ENCODE measurements at places on chromosomes 16 and 17.

GRCh38 chr17:33506889-33507650 is 214.0 kb upstream of the ASIC2 start:
- DNase-seq = no peak

DNA sequence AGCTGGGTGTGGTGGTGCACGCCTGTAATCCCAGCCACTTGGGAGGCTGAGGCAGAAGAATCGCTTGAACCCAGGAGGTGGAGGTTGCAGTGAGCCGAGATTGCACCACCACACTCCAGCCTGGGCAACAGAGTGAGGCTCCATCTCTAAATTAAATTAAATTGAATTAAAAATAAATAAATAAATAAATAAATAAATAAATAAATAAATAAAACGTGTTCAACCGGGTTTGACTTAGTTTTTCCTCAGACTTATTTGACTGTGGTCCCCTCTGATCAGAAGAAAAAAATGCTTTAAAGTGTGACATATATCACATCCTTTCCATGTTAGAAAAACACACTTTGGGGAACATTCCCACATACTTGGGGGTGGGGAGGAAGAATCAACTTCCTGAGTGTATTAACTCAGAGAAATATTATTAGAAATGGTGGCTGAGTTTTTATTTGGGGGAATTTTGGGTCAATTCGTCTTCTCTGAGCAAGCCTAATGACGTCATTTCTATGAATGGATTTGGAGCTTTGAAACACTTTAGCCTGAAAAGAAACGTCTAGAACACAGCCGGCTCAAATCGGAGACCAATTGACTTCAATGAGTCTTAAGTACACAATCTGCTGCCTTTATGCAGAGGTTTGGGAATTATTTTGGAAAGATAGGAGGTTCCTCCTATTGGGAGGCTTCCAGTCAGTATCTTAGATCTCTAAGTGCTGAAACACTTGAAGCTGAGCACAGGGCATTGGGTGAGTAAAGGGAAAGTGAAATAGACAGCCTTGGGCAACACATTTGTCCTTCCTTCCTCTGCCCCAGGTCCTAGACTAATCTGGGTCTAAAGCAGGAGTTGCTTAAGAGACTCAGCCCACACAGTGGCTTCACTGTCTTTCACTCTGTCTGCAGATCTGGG is 132.6 kb downstream of the PITPNC1 start:
- DNase-seq = no peak

GRCh38 chr17:15038656-15039055 is 226.5 kb downstream of the PMP22 start:
- no peak for DNase-seq

DNA sequence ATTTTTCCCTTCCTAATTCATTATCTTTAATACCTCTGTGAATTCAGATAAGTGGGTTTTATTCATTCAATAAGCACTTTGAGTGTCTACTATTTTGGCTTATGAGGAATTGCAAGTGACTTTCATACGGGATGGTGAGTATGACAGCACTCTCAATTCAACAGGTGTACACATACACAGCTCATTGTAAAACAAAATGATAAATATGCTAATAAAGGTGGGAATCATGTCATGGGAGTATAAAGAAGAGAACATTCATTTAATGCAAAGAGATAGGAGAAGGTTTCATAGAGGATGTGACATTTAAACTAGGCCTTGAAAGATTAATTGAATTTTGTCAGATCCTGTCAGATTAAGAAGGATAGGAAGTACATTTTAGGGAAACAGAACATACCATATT is 19.4 kb downstream of the NACA2 start:
- DNase-seq = no peak

GRCh38 chr16:19804538-19805323 is 79.9 kb downstream of the GPRC5B start:
- DNase-seq = no peak

- no peak for DNase-seq
These were observed 723.1 kb downstream of the CDH11 start for GRCh38 chr16:64398793-64399192.

DNA sequence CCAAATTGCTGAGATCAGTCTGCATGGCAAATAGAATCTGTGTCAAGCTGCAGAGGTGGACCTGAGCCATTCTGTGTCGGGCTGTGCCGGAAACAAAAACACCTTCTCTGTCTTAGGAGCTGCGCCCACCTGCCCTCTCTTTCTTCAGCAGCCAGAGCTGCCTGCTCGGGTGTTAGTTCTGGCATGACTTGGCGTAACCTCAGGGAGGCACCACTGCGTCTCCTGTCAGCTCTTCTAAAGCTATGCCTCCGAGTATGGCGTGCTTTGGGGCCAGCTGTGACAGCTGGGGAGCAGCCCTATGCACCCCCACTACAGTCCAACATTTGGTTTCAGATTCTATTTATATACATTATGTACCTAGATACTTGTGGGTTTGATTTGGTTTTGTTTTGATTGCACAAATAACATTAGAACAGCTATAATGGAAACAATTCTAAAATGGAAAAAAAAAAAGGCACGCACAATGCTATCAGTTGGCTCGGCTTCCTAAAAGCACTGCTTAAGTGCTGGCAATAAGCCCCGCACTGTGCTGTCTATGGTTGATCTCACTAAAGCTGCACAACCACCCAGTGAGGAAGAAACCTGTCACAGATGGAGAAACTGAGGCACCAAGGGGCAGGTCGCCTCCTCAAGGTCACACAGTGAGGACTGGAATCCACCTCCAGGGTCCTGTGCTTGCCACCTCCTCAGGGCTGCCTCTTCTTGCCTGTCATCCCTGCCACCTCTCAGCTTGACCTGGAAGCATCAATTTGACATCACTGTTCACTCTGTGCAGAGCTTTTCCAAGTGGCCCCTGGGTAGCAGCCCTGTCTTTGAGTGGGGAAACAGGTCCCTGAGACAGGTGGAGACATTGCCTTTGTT is 18.7 kb upstream of the ADGRG1 start:
- peak; percentile 46 for DNase-seq

All from stimulated activated CD4-positive, alpha-beta T cell treated with anti-CD3 and anti-CD28 coated beads, Interleukin-1b, Interleukin-23, amount 100 ng/mL, for 4 hours (primary cell).